ENCODE measurements at places on chromosomes 1 and 21.

DNA sequence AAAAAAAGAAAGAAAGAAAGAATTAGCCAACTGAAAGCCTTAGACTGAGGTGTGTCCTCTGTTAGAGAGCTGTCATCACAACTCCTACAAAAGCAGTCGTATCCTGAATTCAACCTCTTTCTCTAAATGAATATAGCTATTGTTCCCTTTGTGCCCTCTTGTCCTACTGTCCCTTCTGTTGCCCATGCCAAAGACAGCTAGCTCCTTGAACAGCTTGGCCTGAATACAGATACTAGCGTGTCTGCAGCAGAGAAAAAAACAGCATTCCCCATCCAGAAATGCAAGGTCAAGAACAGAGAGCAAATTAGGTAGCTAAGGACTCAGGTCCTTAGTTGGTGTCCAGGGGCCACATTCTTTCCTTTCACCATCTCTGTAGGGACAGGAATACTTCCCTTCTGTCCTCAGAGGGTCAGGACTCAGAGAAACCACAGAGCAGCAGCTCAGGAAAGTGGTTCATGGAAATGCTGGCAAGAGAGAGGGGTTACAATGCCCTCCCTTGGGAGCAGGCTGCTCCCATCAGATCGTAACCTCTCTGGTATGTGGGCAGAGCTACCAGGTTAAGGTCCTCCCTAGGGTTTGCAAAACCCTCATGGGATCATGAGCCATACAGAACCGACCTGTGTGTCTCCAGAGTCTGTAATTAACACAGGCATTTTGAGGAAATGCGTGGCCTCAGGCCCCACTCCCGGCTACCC lies 1.8 kb upstream of the ZBTB48 start:
- no peak for DNase-seq

GRCh38 chr1:245645894-245646293 lies 491.1 kb downstream of the KIF26B start:
- no peak for DNase-seq

DNA sequence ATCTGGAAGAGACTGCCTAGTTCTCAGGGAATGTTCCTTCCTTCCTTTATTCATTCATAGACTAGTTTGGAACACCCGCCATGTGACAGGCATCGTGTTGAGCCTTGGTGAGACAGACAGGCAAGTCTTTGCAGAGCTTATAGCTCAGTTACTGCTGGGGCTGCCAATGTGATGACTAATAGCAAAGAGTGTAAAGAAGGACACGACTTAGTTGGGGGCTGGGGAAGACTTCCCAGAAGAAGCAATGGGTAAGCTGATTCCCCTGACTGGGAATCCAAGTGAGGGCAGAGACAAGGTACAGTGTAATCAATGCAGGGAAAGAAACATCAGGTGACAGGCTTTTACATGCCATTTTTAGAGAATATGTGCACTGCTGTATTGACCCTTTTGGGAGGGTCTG lies 51.2 kb downstream of the TENT5C start:
- no peak for DNase-seq

DNA sequence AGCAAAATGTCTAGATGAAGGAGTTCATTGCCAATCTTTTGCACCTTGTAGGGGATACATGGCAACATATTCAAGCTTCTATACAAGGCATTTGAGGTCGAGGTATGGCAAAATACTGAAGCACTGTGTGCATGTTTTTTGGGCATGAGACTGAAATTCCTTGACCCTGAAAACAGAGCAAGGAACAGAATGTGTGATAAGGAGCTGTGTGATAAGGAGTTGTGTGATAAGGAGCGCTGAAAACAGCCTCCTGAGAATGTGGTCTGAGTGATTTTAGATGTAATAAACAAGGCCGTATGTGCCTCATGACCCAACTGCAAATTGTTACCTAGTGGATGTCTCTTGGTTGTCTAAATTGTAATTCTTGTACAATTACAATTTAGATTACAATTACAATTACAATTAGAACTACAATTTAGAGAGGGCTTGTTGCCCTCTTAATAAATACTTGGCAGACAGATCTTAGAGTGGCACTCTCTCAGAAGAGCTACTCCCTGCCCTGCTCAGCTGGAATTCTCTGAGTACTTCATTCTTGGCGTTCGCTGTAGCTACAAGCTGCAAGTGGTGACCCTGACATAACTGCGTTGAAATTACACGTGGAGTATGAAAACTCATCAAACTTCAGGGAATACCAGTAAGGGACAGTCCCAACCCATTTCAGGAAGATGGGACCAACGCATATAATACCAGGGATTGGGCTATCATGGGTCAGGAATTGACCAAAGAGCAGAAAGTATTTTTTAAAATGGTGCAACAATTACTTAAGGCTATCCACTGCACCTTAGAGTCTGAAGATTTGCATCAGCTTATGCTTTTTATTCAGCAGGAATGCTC lies 20.0 kb upstream of the ITLN1 start:
- no peak for DNase-seq

DNA sequence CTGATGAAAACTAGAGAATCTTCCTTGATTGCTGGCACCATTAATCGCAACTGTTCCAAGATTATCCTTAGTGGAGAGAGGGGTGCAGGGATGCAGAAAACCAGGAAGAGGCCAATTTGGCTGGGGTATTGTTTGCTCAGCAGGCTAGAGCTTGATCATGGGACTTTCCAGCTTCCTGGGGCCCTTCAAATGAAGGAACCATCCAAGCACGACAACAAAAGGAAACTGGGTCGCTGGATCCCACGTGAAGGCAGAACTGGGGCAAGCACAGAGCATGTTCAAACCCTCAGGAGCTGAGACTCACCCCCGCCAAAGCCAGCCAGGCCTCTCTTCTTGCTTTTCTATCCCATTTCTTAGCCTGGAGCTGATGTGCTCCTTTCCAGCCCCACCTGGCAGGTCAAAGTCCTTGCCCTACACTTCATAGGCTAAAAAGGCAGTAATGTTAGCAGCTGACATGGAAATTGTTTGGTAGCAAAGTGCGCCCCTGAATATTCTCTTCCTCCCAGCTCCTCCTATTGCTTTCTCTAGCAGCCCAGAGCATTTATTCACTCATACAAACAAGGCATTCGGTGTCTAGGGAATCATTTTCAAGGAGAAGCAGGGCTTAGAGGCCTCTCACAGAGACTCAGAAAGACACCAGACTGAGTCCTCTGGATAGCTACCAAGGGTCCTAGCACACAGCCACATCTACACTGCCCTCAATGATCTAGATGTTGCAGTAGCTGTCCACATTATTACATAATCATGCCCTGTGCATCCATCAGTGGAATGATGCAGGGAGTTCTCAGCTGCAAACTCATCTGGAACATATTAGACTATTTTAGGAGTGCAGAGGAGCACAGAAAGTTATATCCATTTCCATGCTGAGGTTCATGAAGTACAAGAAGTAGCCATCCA lies 11.5 kb downstream of the KCNA2 start:
- DNase-seq = no peak

DNA sequence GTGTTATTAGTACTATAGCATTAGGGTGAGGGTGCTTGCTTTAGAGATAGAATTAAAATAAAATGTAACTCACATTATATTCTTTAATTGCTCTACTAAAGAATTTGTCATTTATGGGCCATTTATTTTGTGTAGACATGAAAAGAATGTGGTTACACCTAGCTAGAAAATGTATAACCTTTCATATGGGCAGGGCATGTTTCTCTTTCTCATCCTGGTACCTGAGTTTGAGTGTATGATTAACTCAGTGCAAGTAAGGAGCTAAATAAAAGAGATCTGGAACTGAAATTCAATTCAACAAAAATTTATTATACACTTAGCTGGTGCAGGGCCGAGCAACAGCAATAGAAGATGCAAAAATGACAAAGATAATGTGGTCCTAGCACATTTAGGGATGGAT lies 47.4 kb downstream of the MAP3K7CL start:
- DNase-seq = no peak
